ENCODE measurements at places on chromosomes 13 and 19. TPM values are rescaled to one million over a fixed set of nuclear protein-coding genes. Genes with fewer than 3 reads are reported as not detected.

DNA sequence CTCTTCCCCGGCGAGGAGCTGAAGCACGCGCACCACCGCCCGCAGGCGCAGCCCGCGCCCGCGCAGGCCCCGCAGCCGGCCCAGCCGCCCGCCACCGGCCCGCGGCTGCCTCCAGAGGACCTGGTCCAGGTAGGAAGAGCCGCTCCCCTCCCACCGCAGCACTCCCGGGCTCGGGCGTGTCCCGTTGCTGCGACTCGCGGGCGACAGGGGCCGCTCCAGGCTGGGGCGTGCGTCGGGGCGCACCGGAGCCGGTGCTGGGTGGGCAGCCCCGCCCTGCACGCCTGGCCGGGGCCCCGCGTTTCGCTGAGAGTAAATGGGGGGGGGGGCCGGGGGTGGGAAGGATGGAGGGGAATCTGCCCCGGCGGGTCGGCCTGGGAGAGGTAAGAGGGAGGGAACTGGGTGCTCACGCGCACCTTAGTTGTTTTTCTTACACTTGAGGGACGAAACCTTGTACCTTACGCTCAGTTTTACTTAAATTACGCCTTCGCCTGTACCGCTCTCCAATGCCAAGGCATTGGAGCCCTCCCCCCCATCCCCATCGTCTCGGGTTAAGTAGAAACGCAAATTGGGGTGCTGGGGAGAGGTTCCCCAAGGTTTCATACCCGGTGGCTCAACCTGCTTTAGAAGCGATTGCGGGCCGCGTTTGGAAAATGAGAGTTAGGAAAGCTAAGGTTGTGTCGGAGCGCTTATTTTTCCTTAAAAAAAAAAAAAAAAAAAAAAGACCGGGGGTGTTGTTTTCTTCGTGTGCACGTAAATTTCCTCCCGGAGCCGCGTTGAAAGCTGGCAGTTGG is 850 bp downstream of the KLF5 start:
- peak; percentile 5 for DNase-seq

DNA sequence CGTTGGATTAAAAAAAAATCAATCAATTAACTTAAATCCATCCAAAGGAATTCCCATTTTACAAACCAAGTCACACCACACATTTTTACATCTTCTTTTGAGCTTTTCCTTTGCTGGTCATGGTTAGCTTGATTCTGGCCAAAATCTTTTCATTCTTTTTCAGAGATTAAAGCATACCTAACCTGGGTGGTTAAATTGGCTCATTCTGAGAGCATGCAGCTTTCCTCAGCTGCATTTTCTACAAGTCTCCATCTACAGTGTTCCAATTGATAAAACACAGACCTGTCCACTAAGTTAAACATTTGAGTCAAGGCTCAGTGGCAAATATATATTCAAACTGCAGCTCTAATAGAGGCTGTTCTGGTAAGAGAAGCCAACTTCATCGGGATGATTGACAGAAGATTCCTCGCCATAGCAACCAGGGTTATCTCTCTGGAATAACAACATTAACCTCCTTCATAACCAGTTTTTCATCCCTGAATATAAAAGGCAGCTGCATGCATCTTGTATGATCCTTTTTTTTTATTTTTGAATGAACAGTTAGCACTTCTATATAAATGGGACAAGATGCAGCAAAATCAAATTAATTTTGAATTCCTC is 106.2 kb downstream of the DNAJC15 start:
- no peak for DNase-seq

DNA sequence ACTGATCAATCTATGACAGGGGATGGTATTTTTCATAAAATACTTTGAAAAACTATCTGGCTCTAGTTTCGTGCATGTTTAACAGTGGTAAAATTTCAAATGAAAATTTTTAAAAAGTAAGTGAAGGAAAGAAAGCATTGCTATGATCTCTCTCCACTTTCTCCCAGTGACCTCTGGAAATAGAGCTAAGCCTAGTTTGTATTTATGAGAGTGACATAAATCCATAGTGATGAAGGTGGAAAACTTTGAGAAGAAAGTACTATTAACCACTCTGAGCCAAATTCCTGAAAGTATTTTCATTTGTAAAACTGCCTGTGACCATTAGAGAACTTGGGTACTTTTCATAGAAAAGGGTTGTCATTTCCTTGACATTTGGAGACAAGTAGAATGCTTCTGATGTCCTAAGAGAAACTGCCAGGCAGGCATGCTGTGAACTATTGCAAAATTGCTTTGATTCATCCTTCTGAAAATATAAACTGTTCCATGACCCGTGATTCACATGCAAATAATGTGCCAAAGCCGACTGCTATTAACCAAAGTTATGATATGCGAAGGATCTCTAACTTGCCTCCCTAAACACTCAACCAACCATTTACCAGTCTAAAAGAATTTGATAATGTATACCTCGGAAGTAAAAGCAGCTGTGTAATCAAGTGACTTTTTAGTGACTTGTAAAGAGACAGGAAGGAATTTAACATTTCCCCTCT is 133.2 kb downstream of the VWA8 start:
- peak; percentile 89 for DNase-seq

DNA sequence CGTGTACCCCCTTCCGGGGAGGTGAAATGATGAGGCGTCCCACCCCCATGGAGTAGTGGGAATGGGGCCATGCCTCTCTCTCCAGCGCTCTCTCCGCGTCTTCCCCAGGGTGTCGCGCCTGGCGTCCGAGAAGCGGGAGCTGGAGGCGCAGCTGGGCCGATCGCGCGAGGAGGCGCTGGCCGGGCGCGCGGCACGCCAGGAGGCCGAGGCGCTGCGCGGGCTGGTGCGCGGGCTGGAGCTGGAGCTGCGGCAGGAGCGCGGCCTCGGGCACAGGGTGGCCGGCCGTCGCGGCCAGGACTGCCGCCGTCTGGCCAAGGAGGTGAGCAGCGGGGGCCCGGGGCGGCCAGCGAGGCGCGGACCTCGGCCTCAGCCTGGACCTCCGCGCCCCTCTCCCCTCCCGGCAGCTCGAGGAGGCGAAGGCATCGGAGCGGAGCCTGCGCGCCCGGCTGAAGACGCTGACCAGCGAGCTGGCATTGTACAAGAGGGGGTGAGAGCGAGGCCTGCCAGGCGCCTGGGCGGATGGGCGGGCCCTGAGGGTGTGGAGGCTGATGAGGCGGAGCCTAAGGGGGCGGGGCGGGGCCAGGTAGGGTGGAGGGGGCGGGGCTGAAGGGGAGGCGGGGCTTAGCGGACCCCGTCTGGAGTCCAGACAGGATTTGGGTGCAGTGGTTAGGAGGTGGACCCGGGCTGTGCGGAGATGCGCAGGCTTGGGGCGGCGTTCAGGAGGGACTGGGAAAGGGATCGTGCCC is 7.7 kb downstream of the PGLYRP1 start:
- DNase-seq: no peak

- DNase-seq: no peak
Measured at GRCh38 chr19:38433268-38433733, at the start of gene RYR1. Gene RYR1, plus strand, starts transcription at chr19:38433691. Its CDS starts 139 bp downstream, at chr19:38433830.

- DNase-seq: no peak
Measured at GRCh38 chr19:33216198-33216830, 9.3 kb downstream of the SLC7A10 start.

DNA sequence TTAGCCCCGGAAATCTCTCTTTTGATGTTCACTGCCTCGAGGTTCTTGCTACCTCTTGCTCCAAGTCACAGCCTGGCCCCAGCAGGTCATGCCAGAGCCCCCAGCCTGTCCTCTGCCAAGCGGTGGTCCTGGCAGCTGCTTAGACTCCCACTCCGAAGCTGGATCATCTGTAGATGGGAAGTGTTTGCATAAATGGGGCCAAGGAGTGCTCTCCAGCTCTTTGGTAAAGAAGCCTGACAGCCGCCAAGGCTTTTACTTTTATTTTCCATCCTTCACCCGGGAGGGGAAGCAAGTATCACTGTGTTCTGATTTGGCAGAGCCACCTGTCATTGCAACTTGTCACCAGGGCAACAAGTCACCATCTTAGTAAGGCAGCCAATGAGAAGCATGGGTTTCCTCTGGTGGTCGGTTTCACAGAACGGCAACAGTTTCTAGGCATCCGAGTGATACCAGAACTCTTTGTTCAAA is 10.6 kb upstream of the RETN start:
- DNase-seq: no peak

DNA sequence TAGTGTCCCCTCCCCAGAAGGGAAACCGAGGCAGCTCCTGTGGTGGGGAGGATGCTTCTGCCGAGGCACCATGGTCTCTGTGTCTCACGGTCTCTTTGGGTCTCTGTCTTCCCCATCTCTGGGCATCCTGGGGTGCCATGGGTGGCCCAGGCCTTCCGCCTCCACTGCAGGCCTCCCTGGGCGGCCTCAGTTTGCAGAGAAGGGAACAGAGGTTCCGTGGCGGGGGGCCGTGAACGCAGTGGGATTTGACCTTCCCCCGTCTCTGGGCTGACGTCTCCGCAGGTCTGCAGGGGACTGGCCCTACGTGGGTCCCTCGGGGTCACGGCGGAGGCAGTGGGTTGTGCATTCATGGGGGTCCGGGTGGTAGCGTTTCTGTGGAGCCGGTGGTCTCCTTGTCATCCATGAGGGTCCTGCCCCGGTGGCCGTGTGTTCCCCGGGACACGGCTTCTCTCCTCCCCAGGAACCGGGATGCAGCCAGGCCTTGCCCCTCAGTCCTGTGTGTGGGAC is 4.6 kb downstream of the EFNA2 start:
- no peak for DNase-seq

Gene SSC5D
- 49.7 TPM for total RNA-seq

Gene CDX2
- not detected for total RNA-seq

Gene PSG2
- 1.4 TPM for total RNA-seq

Gene LRP3
- 1.9 TPM for total RNA-seq

Gene TRMT1
- 39.6 TPM for total RNA-seq

Gene PRR12
- total RNA-seq: 24.1 TPM

Gene ZNF625
- total RNA-seq: 5.0 TPM

Gene PRX
- total RNA-seq: 1.1 TPM

Gene TIMM44
- 49.1 TPM for total RNA-seq

Gene SNRPD2
- total RNA-seq: 575 TPM
